ENCODE measurements at places on chromosomes 5 and 9.

GRCh38 chr5:56565644-56566043 lies 249.7 kb upstream of the MAP3K1 start:
- no peak for DNase-seq

DNA sequence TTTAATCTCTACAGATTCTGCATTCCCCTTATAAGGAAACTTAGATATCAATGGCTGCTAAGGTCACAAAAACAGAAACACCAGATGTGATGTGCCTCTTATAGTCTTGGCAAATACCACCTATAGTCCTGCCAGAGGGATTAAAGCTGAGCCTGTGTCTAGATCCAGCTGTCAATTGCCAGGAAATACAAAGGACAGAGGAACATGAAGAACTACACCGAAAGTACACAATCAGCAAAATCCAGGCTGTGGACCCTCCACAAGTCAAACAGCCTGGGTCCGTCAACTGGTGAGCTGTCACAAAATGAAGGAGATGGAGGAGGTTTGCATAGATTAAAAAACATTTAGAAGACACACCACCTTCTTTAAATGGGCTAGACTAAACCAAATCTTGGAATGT lies 85.4 kb downstream of the KLF4 start:
- no peak for DNase-seq

DNA sequence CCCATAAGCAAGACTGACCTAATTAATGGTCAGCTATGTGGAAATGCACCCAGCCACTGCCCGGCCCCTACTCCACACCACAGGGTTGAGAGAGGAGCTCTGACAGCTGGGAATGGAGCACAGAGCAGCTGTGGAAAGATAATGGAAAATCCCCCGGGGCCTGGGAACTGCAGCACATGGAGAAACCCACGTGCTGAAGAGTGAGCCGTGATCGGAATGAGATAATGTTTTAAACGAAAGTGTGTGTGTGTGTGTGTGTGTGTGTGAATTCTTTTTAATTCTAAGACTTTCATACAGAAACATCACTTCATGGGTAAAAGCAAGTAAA lies 13.1 kb upstream of the SLC12A7 start:
- no peak for DNase-seq

GRCh38 chr5:92002721-92003274 lies 619.7 kb upstream of the ARRDC3 start:
- DNase-seq = no peak

GRCh38 chr5:74491586-74491985 lies 148.9 kb downstream of the ENC1 start:
- DNase-seq = no peak

- DNase-seq = no peak
These were observed 48.7 kb upstream of the PSD2 start for GRCh38 chr5:139746691-139747582.

- DNase-seq = no peak
These were observed 677.7 kb upstream of the MEF2C start for GRCh38 chr5:89560696-89561095.

DNA sequence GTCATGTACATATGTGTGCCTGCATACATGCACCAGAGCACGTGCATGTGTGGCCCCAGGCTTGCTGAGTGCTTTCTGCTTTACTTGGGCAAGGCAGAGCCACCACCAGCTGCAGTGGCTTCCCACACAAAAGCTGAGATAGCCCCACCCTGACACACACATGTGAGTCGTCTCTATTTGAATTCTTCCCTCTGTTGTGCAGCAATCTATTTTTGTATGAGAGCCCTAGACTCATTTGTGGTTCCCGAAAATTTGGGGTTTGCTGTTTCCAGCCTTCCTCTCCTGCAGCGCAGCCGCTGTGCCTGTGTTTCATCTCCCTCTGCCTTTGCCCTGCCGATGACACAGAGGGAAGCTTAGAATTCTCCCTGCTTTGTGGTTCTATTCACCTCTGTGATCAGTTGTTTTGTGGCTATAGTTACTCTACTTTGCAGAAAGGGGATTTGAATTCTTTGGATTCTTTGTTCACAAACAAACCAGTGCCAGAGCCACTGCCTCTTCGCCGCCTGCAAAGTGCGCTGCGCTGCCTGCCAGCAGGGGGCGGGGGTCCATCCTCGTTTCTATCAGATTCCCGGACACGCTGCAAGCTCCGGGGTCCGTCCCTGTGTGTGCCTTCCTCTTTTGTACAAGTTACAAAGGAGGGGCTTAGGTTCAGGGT lies 95.8 kb upstream of the DAP start:
- no peak for DNase-seq

- DNase-seq = peak; percentile 54
These were observed 2.6 kb upstream of the TXNDC8 start for GRCh38 chr9:110340306-110340705.

DNA sequence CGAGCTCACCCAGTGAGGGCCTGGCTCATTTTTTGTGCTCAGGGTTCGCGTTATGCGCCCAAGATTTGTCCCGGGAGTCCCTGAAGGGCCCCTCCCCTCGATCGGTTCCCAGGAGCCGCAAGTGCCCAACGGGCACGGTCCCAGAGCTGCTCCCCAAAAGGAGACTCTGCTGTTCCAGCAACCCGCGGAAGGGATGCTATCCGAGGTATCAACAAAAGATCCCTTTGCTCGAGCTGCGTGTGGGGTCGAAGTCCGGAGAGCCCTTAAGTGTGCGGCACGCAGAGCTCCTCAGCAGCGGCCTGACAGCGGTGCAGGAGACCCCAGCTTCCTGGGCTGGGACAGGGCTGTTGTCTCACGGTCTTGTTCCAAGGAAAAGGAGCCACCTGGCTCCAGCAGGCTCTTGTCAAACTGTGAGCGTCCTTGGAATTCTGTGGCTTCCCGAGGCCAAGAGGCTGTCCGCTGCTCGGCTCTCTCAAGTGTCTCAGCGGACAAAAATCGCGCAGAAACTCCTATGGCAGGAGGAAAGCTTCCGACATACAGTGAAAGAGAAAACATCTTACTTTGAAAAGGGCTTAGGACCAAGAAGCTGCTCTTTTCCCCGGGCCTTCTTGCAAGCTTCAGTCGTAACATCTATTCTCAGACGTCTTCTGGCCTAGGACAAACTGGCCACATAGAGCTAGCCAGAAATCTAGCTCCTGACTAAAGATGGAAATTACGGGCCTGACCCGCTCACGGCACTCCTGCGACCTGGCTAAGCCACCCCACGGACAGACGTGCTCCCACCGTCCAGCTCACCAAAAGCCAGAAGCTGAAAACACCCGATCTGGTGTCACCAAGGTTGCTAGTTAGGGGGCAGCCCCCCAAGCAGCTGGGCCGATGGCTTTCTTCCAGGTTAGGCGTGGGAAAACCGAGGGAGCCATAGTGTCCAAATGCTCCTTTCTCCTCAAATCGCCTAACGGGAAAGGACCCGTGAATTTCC lies 2.6 kb upstream of the FOXB2 start:
- no peak for DNase-seq

DNA sequence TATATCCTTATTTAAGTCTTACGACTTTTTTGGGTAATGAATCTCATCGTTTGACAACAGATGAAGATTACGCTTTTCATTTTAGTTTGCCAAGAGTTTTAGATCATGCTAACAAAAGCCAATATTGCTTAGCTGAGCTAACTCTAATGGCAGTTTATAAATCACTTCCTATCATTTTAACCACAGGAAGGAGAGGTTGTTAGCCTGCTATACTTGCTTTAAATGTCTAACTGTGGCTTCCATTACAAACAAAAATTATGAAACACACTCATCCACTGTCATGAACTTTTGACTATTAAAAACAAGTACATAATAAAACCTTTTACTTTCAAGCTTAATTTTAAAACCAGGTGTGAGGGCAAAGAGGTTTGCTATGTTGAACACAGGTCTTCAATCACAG lies 53.7 kb upstream of the ANKH start:
- DNase-seq = no peak

DNA sequence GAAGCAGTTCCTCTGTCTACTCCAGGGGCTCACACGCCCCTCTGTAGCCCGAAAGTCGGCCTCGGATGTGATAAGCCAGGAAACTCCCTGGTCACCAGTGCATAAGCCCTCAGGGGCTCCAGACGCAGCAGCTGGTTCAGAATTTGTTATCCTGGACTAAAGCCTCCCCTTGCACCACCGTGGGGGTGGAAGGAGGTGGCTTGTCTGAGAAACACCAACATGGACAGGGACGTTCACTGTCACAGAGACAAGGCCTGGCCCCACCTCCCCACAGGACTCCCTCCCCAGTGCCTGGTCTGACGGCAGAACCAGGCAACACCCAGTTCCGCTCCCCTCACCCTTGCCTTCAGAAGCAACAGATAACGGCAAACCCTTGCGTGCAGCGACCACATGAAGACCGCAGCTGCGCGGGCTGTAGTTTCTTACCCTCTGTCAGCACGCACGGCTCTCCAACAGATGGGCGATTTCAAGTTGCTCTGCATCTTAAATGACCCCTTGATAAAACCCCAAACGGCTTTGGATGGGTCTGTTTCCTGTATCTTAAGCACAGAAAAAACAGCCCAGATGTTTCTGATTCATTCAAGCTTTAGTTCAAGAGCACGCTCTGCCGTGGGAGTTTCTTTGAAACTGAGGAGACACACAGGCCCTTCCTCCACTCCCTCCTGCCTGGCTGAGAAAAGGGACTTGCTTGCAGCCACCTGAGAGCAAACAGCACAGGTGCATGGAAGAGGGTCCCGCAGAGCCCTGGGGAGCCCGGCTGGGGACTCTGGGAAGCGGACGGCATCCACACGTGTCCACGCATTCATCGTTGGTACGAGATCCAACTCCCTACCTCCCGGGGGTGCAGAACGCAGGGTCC lies 44.7 kb upstream of the NKD2 start:
- no peak for DNase-seq

DNA sequence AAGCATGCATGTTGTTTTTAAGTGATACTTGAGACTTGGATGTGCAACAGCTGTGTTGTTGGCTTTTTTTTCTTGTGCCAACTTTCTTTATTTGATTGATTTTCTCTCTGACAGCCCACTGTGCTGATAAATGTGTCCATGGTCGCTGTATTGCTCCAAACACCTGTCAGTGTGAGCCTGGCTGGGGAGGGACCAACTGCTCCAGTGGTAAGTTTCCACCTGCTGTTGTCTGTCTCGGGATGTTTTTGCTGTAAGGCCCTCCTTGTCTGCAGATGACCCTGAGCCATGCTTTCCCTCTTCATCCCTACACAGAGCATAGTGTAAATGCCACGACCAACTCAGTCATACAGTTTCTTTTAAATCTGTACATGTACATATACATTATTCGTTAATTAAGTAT lies 79.2 kb downstream of the MEGF10 start:
- DNase-seq = no peak

DNA sequence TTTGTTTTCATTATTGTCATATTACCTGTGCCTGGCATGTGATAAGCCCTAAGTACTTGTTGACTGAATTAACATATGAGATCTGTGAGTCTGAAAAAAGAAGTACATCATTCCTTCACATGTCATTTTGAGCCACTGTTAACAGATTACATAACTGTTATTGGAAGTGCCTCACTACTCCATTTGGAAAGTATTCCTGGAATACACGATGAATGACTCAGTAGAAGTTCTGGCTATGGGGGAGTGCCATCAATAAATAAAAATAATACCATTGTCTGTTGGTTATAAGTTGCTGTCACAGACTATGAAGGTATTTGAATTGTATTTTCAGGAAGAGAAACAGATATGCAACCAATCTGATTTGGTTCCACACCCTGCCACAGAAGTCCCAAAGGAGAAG lies 12.9 kb downstream of the NIPSNAP3B start:
- no peak for DNase-seq

DNA sequence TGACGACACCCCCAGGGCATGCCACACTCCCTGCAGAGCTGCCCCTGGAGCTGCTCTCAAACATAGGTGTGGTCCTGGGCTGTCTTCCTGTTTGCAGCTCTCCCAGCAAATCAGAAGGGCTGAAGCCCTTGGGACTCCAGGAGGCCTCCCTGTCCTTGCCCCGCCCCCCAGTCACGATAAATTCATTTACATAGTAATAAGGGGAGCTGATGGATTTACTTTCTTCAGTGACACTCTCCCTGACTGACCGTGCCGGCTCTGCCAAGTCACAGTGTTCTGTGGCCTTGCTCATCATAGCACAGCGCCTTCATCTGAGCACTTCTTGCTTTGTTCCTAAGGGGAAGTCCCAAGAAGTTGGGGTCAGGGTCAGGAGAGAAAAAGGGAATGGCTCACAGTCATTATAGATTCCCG lies 121.4 kb downstream of the ENC1 start:
- DNase-seq = no peak

DNA sequence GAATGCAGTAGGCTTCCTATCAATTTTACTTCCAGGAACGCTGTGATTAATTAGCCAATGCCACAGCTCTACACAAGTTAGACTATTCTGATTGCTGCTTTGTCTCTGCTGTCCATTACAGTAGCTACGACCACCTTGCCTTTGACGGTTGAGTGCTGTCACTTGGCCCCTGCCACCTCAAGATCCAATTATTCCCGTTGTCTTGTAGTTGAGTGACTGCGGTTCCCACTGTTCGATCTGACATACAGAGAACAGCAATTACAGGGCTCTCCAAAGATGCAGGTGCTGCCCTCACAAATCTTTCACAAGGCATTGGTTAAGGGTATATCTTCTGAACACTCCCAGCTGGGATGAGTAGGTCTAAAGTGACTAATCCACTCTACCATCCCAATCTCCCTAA lies 393.4 kb upstream of the KIF2A start:
- DNase-seq = no peak

GRCh38 chr5:66958980-66959641 lies 237.5 kb downstream of the CD180 start:
- no peak for DNase-seq

GRCh38 chr9:108033976-108034964 lies 544.7 kb upstream of the KLF4 start:
- DNase-seq = no peak

GRCh38 chr5:132224716-132225115 lies 2.9 kb downstream of the P4HA2 start:
- DNase-seq = no peak

DNA sequence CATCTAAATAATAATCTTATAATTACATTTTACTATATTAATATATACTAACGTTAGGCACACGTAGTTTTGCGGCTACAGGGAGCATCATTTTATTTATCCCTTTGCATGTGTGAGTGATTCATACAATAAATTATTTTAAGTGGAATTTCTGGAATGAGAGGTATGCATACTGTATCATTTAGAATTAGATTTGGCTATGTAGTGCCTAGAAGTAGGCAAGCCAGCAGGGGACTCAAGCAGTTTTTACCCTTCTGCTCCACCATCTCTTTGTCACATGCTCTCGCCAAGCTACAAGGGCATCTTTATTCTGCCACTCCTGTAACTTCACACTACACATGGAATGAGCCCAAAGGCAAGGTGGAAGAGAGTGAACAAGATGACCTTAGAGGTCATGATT lies 60.8 kb downstream of the MEGF10 start:
- DNase-seq = no peak

DNA sequence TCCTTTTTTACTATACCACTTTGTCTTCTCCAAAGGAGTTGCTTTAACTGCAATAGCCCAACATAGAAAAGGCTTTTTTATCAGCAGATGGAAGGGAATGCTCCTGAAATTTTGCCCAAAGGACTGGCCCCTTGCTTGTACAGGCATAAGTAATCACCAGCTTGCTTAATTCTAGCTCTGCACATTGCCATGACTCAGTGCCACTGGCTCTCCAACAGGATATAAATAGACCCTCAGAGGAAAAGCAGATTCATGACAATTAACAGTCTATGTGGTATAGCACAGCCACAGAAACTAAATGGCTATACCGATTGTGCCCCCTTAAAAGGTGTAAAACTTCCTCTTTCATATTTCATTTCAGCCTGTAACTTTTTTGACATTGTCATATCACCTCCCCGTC lies 227.0 kb downstream of the ZNF608 start:
- no peak for DNase-seq

- no peak for DNase-seq
These were observed 166.3 kb downstream of the C5orf15 start for GRCh38 chr5:133801955-133802751.
